HFF-Myc (cell line): ENCODE measurements at places on chromosomes 7 and 10.

DNA sequence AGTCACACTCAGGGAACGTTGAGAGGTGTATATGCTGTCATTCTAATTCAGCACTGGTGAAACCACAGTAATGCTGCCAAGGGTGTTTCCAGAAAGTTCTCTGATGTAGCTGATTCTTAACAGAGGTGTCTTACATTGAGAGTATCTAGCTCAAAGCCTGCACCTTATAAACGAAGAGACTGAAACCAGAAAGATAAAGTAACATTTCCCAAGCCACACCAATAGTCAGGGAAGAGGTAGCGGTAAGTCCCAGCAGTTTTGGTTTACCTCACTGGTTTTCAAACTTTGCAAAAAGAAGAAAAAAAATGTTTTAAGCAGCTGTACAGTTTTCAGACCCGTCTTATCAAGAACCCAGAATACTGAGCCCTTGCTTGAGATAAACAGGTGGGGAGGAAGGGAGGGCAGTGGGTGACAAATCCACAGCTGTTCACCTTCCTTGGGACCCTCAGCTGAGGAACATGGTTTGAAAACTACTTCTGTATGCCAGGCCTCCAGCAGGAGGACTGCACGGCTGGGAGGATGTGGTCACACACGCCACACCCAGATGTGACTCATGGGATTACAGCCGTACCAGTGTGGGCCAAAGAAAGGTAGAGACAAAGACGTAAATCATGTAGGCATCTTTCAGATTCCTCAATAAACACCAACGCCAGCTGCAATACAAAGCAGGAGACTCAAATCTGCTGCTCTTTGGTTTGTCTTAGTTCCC, 63.9 kb upstream of the GSDME start:
- peak; percentile 96 for DNase-seq

- no peak for DNase-seq
Measured at GRCh38 chr10:94083662-94084265, 90.0 kb downstream of the PLCE1 start.

DNA sequence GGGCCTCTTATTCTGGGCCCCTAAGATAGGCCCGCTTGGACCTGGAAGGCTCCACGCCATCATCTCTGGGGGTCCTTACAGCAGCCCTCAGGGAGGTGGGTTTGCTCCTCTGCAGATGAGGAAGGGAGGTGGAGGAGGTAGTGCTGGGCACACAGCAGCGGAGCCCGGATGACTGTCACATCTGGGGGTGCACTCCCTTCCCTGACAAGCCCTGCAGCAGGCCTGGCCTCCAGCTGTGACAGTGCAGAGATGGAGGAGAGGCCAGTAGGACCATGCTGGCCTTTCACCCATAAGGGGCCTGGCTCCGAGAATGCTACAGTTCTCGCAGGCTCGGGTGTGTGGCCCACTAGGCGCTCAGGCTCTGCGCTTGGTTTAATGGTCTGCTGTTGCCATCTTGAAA, 9.2 kb downstream of the GDF2 start:
- DNase-seq: no peak

DNA sequence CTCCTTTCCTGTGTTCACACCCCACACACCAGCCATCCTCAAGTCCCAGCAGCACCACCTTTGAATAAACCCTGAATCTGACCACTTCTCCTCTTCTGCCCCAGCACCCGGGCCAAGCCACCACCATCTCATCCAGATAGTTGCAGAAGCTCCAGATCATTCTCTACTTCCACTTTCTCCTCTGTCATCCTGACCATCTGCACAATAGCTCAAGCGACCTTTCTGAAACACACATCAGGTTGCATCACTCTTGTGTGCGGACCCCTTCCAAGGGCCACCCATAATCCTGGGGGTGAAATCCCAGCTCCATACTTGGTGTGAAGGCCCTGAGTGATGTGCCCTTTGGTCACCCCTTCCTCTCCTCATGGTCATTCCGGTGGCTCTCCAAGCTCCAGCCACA, 187.4 kb upstream of the GALNT17 start:
- no peak for DNase-seq

DNA sequence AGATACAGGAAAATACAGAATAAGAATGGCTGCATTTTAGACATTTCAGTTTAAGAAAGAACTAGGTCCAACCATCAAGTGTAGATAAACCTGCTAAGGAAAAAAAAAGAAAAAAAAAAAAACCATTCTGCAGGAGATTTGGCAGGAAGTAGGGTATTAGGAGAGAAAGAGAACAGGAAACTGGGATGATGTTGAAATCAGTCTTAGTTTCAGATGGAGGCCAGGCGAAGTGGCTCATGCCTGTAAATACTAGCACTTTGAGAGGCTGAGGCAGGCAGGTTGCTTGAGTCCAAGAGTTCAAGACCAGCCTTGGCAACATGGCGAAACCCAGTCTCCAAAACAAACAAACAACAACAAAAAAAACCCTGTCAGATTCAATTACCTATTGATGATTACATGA, 120.2 kb downstream of the RAB11FIP2 start:
- DNase-seq: no peak

DNA sequence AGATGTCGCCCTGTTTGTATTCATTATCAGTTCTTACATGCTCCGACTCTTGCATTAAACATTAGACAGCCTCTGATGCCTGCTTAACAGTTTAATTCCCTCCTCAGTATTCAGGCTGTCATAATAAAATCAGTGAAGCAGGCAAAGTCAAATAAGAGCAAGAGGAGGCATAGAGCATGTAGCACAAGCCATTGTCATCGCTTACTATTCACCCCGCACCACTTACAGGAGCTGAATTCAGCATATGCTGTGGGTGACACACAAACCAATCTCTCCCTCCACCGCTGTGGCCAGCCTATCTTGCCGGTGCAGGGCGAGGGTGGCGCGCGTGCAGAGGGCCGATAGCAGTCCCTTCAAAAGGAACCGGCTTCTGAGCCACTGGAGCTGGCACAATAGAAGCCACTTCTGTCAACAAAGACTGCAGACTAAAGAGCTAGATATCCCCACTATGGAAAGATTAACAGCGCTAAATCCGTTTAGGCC, 433.2 kb upstream of the MGMT start:
- DNase-seq: no peak

DNA sequence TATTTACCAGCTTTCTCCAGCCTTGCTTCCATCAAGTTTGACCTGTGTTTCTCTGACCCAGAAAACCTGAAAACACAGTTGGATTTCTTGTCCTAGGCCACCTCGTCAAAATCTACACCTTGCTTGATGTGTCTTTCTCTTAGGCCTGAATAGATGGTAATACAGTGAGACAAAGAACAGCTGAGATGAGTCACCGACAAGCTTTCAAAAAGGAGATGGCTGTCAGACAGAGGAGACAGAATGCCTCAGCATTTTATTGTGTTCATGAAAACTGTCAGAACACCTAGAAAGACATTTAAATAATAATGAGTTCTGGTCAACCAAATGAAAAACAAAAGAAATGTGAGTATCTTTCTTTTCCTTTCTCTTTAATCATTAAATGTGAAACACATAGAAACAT, 119.7 kb upstream of the SORCS1 start:
- no peak for DNase-seq

- no peak for DNase-seq
Measured at GRCh38 chr10:27759483-27760272, 14.1 kb upstream of the MKX start.

- DNase-seq: no peak
Measured at GRCh38 chr7:138295049-138295637, 164.9 kb upstream of the TRIM24 start.

GRCh38 chr7:33885290-33886148, 19.8 kb upstream of the BMPER start:
- DNase-seq: no peak

GRCh38 chr10:73083221-73083620, 13.4 kb downstream of the P4HA1 start:
- no peak for DNase-seq

GRCh38 chr10:97053276-97053675, 132.5 kb downstream of the SLIT1 start:
- no peak for DNase-seq
